Skeletal muscle tissue (tissue), 5 donors: ENCODE measurements at places on chromosomes 12 and 14. TPM values are rescaled to one million over a fixed set of nuclear protein-coding genes. Genes with fewer than 3 reads are reported as not detected.

Gene MANSC4
- not detected for total RNA-seq

Gene OVCH1
- total RNA-seq, result under 0.01 TPM

Gene SERPINA5
- total RNA-seq, result 0.52 TPM

Gene CMA1
- 0.52 TPM for total RNA-seq

Gene NELL2
- total RNA-seq, result 1.0 TPM

Gene GPRC5D
- total RNA-seq, result not detected

Gene MYRFL
- total RNA-seq, result under 0.01 TPM

Gene NRL
- total RNA-seq, result 2.1 TPM

Gene KLHL33
- 2.1 TPM for total RNA-seq

Gene PLEK2
- 3.7 TPM for total RNA-seq

Gene KCNC2
- total RNA-seq, result 0.52 TPM

Gene VWF
- total RNA-seq, result 58.5 TPM

Gene KRT6A
- 1.6 TPM for total RNA-seq

Gene MYBPC1
- 2,201 TPM for total RNA-seq

Gene PLCZ1
- total RNA-seq, result not detected

Gene PTCSC3
- total RNA-seq, result not detected

Gene FZD10
- 5.7 TPM for total RNA-seq

Gene RASSF9
- 2.6 TPM for total RNA-seq
